Activated naive CD4-positive, alpha-beta T cell treated with anti-CD3 and anti-CD28 coated beads, Interleukin-2, amount 50 U/mL, for 16 hours (primary cell): ENCODE measurements at places on chromosomes 5 and 9.

GRCh38 chr9:2679011-2679410 lies 38.3 kb upstream of the KCNV2 start:
- DNase-seq = no peak

- no peak for DNase-seq
Observed at GRCh38 chr9:68697851-68698250, 7.2 kb upstream of the PIP5K1B start.

- no peak for DNase-seq
Observed at GRCh38 chr5:79611046-79611829, 1.0 kb upstream of the TENT2 start.

GRCh38 chr5:180389252-180390101 lies 36.3 kb upstream of the GFPT2 start:
- no peak for DNase-seq

- DNase-seq = no peak
Observed at GRCh38 chr5:74649421-74649973, 9.0 kb upstream of the ENC1 start.

DNA sequence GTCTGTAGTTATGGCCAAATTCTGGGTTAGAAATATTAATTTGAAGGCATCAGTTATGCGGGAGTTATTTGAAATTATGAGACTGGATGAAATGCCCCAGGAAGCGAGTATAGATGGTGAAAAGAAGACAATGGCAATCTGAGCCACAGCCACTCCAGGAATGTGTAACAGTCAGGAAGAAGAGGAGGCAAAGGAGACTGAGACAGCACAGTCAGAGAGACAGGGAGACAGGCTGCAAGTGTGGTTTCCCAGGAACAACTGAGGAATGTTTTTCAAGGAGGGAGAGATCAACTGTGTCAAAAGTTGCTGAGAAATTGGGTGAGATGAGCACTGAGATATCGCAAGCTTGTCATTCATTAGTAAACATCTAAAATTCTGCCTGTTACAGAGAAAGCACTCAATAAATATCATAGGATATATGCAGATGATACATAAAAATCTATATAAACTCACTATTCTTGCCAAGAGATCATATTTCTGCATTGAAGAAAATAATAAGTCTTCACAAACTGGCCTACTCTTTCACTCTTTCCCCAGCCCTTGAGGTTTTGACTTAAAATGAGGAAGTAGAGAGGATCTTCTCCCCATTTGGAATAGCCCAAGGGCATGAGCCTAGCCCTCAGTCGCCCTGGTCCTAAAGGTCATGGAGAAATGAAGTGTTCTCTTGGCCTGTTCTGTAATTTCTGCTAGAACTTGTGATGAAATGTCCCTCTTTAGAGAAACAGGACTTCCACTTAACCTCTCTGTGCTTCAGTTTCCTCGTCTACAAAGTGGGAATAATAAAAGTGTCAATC lies 48.5 kb upstream of the RLN1 start:
- DNase-seq = no peak

- DNase-seq = no peak
Observed at GRCh38 chr5:59356813-59357380, 536.6 kb downstream of the PDE4D start.

DNA sequence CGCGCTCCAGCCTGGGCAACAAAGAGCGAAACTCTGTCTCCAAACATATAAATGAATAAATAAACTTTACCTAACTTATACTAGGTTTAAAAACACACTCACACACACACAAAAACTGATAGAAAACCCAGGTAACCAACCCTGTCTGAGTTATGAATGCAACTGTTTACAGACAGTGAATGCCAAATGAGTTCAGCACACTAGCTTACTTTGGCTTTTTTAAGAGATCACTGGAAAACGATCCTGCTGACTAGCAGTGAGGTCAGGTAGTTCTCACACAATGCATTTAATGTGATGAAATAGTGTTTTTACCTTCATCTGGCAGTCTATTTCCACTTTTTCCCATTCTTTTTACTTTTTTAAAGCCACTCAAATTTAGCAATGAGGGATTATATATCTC lies 22.4 kb downstream of the FAF2 start:
- DNase-seq = no peak

- no peak for DNase-seq
Observed at GRCh38 chr9:97571664-97572063, 61.5 kb downstream of the TSTD2 start.

DNA sequence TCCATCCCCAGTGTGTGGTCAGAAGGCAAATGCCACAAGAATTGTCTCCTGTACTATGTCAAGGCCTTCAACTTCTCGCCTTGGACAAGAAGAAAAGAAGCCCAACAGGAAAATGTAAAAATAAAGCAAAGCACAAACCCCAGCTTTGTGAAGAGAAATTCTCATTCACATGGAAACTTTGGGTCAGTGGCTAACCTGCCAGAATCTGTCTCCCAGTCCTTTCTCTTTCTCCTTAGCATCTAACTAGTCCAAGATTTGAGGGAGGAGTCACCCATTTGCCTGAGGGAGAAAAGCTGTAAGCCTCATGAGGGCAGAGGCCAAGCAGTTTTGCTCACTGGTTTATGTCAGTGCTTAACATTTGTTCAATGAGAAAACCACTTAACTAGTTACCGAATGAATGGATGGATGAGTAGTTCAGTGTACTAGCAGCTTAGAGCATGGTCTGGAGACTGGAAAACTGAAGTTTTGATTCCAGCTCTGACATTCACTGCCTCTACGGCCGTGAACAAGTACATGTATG lies 36.0 kb downstream of the ADAM19 start:
- DNase-seq = no peak

GRCh38 chr9:92406477-92406876 lies 2.1 kb upstream of the OGN start:
- DNase-seq = no peak

DNA sequence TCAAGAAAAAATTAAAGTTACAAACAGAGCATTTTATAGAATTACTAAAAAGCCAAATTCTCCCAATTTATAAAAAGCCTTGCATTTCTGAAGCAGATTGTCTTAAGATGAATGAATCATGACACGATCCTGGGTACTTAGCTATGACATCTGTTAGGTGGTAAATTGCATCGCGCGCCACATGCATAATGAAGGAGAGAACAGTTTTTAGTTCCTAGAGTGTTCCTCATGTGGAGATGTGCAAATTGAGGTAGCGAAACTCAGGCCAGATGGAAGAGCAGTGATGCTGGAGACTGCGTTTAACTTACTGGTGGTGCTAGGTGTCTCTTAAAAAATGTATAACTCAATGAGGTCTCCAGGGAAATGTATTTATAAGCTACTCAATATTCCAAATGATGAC lies 516.1 kb downstream of the EFNA5 start:
- DNase-seq = no peak

GRCh38 chr5:161230221-161230620 lies 316.3 kb downstream of the GABRB2 start:
- no peak for DNase-seq

DNA sequence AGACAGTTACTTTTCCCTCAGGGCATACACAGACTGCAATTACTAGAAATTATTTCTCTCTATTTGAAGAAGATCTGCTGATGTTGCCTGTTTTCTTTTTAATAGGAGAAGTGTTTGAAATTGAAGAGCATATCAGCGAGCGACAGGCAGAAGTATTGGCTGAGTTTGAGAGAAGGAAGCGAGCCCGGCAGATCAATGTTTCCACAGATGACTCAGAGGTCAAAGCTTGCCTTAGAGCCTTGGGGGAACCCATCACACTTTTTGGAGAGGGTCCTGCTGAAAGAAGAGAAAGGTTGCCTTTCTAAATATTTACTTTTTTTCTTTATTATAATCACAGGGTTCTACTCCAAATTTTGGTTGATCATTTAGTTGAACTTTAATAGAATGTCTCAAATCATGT lies 3.4 kb downstream of the PRPF4 start:
- DNase-seq = no peak

DNA sequence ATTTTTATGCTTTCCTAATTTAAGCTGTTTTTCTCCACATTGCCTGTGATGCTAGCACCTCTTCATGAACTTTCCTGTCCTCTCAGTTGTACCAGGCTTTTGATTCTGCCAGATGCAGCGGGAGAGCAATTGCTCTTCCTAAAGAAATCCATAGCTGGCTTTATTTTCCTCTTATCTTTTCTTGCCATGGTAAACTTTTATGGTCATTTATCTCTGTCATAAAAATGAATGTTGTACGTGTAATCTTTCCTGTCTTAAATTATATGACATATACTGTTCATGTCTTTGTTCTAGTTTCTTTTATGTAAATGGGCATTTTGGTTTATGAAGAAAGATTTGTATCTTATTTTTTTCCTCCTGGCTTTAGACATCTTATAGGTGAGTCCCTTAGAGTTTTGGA lies 127.5 kb downstream of the SH3GL2 start:
- no peak for DNase-seq

DNA sequence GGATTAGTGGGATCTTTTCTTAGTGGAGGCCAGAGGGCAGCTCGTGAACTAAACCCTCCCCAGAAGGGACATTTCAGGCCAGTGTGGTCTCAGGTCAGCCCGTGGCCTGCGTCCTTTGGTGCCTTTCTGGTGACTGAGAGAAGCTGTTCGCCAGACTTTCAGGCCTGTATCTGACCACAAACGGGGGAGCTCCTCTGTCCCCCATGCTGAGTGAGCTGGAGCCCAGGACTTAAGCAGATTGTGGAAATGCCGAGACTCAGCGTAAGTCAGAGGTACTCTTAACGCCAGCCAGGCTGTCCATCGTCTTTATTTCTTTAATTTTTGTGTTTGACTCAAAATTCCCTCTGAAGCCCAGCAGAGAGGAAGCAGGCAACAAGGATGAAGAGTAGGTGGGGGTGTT lies 54.8 kb upstream of the NCS1 start:
- no peak for DNase-seq
